Activated CD4-positive, alpha-beta memory T cell treated with anti-CD3 and anti-CD28 coated beads for 36 hours (primary cell): ENCODE measurements at places on chromosomes 11 and 22. TPM values are rescaled to one million over a fixed set of nuclear protein-coding genes. Genes with fewer than 3 reads are reported as not detected.

The C11orf42 gene
- not detected for total RNA-seq

The ANO1 gene
- not detected for total RNA-seq

The EIF1AD gene
- total RNA-seq: 41.2 TPM

The MUC5B gene
- total RNA-seq: not detected

The PIH1D2 gene
- 0.36 TPM for total RNA-seq

The TMEM121B gene
- 0.10 TPM for total RNA-seq

The SPI1 gene
- total RNA-seq: not detected

The NOX4 gene
- not detected for total RNA-seq
